Right atrium auricular region (tissue), 2 donors: ENCODE measurements at places on chromosomes 5 and 9. TPM values are rescaled to one million over a fixed set of nuclear protein-coding genes. Genes with fewer than 3 reads are reported as not detected.

GRCh38 chr9:14780251-14780650, 57.7 kb upstream of the CER1 start:
- no peak for DNase-seq

GRCh38 chr9:35675732-35676392, 2.1 kb downstream of the CA9 start:
- DNase-seq = no peak

DNA sequence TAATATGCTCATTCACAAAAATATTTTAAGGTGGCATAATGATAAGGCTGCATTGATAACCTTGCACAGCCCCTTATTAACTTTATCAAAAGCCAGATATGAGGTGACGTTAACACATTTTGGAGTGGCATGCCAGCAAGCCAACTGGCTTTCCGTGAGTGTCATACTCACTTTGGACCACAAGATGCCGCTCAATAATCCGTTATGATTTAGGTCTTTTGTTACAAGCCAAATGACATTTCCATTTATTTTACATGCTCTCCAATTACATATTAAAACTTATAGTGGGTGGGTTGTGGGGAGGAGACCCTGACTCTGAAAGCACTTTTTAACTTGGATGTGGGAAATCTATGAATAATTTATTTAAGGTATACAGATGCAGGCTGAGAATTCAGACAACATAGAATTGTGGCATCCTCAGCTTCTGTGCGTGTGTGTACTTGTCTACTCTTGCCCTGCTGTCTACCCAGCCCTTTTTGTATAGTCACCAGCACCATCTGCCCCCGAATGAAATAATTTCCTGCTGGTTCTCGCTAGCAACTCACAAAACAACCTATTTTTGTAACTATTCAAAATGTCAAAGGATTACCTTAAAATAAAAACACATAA, 305.1 kb downstream of the PSAT1 start:
- DNase-seq = no peak

DNA sequence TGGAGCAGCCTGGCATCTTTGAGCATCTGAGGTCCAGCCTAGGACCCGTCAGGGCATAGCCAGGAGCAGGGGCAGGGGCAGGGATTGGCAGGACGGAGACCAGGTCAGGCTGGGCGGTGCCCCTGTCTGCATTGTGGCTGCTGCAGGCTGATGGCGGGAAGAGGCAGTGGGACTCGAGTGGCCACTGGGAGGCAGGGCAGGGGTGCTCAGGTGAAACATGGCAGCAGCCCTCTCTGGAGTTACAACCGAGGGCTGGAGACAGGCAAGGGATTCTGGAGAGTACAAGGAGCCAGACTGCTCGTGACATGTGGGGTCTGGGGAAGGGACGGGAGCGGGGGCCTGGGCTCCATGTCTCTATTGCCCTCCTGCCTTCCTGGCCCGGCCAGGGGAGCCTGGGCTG, 97.4 kb upstream of the RAPGEF1 start:
- DNase-seq = no peak

FOXD4L5 gene
- not detected for total RNA-seq

DNA sequence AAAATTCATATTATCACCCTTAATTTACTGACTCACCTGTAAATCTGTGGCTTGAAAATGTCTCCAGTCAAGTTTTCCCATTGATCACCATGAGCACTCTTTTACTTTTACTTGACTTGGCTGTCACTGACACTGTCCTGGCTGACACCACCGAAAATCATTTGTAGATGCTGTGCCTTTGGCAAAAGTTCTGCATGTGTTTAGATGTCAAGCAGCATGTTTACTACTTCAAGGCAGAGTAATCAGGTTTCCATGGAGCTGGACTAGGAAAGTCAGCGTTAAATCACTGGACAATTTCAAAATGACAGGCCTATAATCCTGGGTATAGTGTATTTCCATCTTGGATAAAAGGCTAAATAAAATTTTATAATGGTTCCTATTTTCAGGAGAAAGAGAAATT, 1530.6 kb upstream of the CDH6 start:
- DNase-seq = no peak

DNA sequence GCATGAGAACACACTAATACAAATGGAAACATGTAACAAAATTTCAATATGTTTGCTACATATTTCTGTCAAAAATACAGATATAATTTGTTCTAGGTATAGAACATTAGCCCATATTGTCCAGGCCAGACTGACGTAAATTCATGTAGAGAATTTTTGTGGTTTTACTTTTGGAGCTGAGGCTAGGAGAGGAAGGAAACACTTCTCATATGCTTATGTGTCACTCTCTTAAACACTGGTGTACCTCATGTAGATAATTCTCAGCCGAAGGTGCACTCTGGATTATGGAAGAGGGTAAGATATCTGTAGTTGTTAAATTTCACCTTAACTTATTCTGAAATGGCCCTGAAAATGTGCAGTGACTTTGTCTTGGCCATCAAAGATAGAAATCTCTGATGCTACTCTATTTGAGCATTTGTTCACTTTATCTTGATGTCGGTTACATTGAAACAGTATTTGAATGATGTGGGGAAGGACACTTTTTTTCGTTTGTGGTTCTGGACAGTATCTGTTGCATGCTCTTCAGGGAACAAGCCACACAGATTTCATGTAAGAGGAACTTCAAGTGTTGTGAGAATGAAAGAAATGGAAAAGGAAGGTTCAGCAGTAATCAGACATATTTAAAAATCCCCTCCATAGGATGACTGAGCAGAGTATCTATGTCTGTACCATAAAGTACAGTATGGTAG, 202.7 kb downstream of the SPATA31D1 start:
- no peak for DNase-seq

DNA sequence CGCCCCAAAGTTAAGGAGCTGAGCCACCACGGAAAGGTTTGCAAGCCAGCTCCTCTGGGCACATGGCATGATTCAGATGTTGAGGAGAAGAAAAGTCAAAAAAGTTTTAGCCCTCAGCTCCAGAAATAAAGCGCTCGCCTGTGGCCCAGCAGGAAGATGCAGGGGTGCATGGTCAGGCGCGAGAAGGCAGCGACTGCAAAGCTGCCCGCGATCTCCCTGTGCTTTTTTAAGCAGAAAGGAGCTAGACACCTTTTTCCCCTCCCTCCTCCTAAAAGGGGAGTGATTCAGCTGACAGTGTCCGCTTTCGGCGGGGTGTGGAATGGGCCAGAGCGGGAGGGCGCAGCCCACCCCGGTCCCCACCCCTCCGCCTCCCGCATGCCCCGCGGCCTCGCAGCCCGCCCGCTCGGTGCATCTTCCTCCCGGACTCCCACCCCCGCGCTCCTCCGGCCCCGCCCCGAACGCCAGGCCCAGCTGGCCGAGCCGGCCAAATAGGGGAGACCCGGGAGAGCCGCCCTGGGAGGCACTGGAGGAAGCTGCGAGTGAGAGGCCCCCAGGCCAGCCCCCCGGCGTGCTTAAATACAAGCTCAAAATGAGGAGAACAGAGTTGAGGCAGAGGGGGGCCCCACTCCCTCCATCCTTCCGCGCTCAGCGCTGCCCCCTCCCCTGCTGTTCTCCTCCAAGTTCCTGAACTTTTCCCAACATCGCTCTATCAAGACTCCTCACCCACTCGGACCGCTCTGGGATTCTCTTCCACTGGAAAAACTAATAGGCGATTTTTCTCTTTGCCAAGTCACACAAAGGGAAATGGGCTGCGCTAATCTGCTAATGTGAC, at the start of gene ADAMTS12:
Gene ADAMTS12, minus strand, starts transcription at position 203 of the 832 bp plus-strand sequence. Its CDS starts 134 bp downstream, at position 69.
- no peak for DNase-seq

DNA sequence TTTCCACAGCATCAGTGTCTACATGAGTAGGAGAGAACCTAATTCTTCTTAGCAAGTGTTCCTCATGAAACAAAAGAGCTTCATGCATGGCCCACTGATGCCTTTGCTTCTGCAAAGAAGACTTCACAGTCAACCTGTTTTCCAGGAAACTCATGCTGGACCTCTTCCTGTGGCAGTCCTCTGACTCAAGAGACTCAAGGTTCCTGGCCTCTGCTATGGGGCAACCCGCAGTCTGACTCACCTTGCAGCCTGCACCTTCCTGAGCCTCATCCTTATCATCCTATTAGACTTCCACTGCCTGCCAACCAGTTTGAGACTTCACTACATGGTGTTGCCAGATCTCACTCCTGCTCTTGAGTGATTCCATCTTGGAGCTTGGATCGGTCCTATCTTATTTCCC, 17.6 kb upstream of the AGGF1 start:
- no peak for DNase-seq

DNA sequence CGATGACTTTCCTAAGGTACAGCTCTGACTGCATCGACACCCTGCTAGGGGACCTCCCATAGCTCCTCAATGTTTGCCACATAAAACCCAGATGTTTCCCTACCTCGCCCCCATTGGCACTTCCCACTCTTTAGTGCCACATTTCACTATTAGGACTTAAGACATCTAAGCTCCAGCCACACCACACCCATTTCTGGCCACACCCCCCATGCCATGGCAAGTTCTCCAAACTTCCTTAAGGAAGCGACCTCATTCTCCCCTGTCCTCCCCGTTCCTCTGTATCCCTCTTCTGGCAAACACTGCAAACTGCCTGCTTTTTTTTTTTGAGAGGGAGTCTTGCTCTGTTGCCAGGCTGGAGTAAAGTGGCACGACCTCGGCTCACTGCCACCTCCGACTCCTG, 62.9 kb downstream of the USP20 start:
- no peak for DNase-seq

GRCh38 chr5:169893010-169893409, 87.3 kb downstream of the INSYN2B start:
- no peak for DNase-seq

- no peak for DNase-seq
Measured at GRCh38 chr5:66223637-66224036, 79.5 kb downstream of the SREK1 start.

DNA sequence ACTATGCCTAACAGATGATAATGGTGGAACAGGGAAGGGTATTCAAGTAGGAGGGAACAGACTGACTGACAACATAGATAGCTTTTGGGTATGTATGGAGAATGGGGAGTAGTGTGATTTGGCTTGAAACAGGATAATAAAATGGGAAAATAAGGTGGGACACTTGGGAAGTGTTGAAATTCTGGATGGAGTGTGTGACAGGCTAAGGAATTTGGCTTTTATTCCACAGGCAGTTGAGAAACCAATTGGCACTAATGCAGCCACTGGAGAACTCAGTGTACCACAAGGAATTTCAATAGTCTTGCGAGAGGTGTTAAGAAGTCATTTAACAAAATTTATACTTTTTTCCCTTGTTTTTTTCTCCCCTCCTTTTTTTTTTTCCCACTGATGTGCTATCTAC, 153.5 kb upstream of the ELAVL2 start:
- DNase-seq = no peak

CYLC2 gene
- total RNA-seq = not detected

DNA sequence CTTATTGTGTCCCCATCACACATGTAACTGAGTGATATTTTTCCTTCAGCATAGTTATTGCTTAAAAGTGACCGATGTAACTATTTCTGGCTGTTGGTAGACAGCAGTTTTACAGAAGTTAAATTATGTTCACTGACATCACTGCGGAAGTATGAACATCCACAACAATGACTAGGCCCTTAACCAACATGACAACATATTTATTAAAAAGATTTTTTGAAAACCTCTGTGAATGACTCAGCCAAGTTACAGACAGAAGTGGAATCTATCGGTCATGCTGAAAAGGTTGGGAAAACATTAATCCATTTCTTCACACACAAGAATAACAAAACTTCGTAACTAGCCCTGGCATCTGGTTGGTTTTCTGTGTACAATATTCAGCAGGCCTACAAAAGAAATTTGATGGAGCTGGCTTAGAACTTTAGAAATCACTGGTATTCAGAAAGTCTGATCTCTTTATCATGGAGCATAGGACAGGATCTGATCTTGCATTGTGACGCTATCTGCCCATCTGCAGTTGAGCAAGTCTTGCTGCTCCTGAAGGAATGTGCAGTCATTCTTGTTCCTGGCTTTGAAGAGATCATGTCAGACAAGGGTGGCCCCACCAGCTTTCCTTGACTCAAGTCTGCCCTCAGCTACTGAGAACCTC, 6.5 kb downstream of the GLIS3 start:
- peak; percentile 63 for DNase-seq

DNA sequence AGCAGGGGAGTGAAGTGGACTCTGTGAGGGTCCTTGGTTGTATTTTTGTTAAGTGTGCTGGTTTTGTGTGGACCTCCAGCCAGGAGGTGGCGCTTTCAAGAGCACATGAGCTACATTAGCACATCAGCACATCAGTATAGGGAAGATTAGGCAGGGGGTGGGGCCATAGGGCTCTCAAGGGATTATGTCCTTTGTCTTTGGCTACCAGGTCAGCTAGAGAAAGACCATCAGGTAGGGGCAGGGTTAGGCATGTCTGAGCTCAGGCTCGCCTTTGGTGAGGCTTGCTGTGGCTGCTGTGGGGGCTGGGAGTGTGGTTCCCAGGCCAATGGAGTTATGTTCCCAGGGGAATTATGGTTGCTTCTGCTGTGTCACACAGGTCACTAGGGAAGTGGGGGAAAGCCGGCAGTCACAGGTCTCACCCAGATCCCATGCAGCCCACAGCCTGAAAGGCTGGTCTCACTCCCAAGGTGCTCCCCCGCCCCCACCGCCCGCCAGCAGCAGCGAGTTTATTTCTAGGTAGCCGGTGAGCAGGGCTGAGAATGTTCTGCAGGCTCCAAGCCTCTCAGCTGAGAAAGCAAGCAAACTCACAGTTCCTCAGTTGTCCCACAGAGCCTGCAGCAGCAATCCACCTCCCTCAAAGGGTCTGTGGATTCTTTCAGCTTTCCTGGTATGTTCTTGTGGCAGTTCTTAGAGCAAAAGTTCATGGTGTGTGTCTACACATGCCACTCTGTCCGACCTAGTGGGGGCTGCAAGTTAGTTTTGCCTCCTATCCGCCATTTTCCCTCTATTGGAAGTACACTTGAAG, 13.7 kb downstream of the OR1J1 start:
- no peak for DNase-seq

DNA sequence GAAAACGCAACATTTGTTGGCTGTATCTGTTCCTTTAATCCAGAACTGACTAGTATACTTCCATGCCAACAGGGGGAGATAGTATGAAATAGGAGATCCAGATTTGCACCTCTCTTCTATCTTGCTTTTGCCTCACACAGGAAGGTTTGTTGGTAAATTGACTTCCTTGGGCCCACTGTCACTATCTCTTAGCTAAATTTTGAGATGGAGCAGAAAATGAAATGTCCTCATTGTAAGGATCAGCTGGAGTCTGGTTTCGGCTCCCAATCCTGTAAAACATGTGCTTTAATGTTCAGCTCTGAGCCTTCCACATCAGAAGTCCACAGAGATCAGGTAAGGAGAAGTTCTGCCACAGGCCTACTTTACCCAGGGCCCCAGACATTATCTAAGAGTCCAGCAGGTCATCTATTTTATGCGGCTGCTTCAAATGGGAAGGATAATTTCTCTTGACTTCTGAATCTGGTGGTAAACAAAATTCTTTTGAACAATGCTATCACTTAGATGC, 176.8 kb downstream of the FER start:
- no peak for DNase-seq
